ENCODE measurements at places on chromosomes 3 and 15.

DNA sequence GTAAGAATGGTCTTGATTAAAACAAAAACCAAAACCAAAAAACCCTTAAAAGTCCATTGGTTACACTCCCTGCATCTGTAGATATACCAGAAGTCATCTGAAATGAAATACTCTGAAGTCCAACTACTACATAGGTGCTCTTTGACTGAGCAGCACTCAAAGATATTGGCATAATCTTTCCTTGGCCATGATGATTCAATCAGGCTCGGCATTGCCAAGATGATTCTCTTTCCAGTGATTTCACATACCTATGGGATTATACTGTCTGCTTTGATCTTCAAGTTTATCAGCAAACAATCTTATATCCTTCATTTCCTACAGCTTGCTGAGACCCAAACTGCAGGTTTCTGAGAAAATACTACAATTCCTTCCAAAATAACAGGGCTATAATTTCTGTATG is 35.9 kb upstream of the DIPK2A start:
- DNase-seq = no peak

DNA sequence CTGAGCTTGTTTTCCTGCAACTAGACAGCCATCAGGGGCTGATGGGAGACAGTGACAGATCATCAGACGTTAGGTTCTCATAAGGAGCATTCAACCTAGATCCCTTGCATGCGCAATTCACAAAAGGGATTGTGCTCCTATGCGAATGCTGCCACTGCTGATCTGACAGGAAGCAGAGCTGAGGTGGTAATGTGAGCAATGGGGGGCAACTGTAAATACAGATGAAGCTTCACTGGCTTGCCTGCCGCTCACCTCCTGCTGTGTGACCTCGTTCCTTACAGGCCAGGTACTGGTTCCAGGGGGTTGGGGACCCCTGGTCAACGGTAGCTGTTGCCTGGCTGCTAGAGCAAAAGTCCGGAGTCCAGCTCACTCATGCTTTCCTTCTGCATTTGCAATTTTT is 26.4 kb upstream of the KCNAB1 start:
- no peak for DNase-seq

DNA sequence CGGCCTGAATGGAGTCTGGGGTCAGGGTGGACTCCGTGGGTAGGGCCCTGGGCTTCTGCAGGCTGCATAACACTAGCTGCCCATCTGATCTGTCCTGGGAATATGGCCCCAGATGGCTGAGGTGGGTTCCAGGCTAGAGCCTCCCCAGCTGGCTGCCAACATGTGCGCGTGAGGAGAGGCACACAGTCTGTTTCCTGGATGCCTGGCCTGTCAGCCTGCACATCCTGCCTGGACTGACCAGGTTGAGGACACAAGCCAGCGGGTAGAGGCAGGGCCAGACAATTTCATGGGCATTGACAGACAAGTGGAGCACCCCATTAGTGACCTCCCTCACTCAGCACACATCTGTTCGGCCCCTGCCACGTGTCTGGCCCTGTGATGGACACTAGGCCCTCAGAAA is 29.8 kb upstream of the RPL29 start:
- no peak for DNase-seq

DNA sequence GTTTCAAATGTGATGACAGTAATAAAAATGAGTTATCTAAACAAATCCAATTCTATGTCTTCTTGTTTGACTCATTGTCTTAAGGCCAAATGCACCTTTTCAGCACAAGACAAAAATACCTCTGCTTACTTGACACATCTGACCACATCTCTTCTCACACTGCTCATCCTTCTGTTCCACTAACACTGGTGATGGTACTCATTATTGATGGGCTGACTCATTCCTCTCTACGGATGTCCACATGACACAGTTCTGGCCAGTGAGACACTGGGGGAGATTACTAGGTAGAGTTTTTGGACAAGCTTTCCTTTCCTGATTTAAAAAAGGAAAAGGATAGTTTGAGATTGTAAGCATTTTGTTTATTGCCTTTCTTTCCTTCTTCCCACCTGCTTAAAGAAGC is 410.6 kb upstream of the THRB start:
- no peak for DNase-seq

DNA sequence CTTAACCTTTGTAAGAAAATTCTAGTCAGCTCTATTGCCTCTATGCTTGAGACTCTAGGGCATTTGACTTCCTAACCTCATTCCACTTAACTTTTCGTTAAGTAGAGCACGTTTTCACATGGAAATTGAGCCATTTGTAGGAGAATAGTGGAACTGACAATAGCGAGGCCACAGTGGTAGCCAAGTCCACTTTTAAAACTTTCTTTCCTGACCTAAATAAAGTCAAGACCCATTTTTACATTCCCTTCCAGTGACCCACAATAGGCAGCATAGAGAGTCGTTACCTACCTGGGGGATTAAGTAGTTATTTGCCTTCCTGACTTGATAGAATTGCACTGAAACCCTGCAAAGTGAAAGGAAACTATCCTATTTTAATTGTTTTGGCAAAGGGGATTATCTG is 386.0 kb upstream of the NECTIN3 start:
- DNase-seq = no peak

DNA sequence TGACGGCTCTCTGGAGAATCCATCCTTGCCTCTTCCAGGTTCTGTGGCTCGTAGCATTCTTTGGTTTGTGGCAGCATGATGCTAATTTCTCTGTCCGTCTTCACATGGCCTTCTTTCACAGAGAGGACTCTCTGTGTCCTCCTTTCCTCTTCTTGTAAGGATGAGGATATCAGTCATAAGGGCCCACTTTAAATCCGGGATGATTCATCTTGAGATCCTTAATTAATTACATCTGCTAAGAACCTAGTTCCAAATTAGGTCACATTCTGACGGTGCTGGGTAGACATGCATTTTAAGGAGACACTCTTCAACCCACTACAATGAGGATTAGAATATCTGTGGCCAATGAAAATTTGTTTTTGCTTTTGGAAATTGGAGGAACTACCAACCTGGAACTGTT is 15.7 kb upstream of the GXYLT2 start:
- DNase-seq = no peak

DNA sequence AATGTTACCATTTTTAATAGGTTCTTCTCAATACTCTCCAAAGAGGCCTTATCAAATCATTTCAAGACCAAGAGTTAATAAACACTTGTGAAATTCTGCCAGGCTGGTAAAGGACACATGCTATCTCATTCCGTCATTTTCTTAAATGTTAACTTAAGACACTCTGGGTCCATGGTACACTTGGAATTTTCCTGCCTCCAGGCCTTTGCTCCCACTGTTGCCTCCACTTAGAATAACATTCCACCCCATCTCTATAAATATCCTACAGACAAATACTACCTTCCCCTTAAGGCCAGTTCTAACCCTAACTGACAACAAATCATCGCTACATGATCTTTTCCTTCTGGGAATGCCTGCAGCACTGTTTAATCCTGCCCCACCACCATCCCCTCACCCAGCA is 24.1 kb downstream of the MAGI1 start:
- DNase-seq = no peak

GRCh38 chr3:66991459-66991858 is 6.6 kb upstream of the KBTBD8 start:
- DNase-seq = no peak

GRCh38 chr15:52100807-52101442 is 11.7 kb downstream of the BCL2L10 start:
- DNase-seq = peak; percentile 58

DNA sequence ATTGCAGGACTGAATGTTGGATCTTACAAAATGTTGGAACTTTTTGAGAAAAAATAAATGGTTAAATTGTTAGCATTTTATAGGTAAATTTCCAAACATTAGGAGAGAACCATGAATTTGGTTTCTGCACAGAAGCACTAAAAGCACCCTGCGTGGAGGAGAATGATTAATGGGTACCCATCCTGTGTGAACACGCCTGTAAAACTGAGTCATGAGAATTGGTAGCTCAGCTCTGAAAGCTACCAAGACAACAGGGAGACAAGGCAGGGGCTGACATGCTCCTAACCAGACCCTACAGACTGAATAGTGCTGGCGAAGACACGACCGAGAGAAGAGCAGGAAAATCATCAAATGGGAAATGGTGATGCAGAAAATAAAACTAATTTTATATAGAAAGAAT is 32.4 kb upstream of the MTMR10 start:
- DNase-seq = no peak

DNA sequence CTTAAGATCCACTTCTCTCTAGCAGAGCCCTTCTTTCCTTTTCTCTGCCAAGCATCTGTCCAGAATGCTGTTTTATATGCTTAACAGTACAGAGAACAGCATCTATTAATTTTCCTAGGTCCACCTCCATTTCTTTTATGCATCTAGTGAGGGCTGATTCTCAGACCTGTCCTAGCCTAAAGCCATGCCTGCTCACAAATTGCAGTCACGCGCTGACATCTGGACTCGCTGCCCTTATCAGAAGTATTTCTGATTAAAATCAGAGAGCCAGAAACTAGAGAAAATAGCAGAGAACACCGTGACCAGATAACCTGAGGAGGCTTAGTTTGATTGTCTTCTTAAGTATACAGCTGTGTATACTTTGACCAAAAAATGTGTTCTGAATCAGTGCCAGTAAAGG is 1.9 kb downstream of the C3orf20 start:
- no peak for DNase-seq

DNA sequence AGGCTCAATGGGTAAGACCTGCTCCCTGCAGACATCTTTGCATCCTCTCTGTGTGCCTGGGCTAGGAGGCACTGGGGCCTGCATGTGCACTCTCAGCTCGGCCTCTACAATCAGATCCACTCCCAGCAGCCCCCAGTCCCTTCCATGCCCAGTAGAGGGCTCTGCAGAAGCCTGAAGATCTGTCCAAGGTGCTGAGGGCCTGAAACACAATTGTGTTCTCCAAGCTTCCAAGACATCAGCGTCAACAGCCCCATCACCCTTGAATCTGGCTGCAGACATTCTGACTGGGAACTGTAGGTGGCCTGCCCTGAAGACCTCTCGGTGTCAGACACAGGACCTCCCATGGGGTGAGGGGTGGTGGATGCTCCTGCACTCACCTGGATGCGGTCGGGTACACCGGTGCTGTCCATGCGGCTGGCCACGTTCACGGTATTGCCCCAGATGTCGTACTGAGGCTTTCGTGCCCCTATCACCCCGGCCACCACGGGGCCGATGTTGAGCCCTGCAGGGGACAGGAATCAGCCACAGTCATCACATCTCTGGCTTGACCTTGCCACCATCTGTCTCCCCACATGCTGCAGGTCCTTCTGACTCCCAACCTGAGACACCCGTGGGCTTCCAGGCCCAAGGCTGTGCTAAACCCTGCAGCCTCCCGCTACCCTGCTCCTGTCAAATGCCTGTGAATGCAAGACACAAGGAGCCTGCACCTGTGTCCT is 84.7 kb downstream of the SEC22A start:
- DNase-seq = no peak

GRCh38 chr15:99090011-99090699 is 14.7 kb upstream of the SYNM start:
- no peak for DNase-seq

DNA sequence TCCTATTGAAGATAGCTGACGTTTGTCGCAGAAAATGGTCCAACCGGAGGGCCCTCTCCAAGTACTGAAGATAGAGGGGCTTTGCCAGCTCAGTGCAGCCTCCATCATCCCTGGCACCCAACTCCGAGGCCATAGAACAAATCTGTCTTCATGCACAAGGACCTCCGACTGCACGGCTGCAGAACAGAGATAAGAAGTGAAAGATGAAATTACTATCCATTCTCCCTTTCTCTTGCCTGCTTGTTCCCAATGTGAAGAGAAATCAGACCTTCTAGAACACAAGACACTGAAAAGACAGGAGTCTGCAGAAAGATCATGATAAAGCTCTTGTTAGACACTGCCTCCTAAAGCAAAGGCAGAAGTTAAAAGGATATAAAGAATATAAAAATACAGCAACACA is 19.9 kb downstream of the INO80 start:
- DNase-seq = no peak

DNA sequence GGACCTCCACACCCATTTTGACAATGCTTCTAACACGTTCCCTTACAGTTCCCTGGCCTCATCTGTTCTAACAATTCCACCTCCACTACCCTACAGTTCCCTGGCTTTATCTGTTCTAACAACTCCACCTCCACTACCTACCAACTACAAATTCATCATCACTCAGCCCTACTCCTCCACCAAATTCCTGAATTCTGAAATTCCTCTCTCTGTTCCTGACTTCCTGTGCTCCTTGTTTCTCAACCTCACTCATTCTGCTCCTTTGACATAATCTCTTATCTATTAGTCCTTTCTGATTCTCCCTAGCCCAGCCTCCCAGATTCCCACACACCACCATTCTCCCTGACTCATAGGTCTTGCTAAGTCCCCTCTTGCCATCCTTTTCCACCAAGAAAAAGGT is 22.5 kb downstream of the UPK1B start:
- DNase-seq = no peak

DNA sequence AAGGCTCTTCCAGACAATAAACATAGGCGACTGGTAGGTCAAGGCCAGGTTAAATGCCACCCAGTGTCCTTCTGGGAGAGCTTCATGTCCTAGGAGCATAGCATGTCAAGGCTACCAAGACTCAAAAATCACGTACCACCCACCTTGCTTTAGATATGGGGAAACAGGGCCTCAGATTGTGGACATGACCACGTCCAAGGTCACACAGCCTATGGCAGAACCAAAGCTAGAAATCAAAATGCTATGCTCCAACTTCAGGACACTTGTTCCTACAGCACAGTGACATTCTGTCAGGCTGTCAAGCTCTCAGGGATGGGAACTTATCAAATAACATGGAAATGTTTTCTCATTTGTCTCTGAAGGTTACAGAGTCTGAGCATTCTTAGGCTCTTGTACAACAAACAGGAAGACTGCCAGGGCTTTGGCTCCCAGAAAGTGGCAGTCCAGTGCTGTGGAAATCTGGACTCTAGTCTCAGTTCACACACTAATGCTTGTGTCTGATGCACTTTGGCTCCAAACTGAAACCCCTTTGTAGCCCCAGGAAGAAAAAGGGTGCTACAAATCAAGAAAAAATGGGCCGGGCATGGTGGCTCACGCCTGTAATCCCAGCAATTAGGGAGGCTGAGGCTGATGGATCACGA is 170.4 kb upstream of the LPP start:
- no peak for DNase-seq

GRCh38 chr3:78666470-78666800 is 1101.4 kb downstream of the ROBO1 start:
- DNase-seq = no peak

DNA sequence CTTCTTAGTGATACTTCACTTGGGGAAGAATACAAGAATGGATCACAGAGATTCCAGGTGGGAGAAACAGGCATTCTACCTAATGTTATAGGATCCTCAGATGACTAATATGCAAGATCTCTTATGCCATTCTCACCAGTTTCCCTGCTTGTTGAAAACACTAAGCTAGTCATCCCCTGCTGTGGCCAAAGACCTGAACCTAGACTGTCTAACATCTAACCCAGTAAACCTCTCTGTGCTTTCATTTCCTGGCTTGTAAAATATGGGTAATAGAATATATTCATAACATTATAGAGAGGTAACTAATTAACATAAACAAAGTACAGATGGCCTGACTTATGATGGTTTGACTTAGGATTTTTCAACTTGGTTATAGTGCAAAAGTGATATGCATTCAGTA is 776.3 kb downstream of the TUSC7 start:
- no peak for DNase-seq

GRCh38 chr15:94670438-94671034 is 439.2 kb downstream of the MCTP2 start:
- DNase-seq = no peak

Measured in CD4-positive, alpha-beta T cell treated with Interferon gamma for 1 hour (primary cell).